ENCODE measurements at places on chromosomes 5 and 9.

DNA sequence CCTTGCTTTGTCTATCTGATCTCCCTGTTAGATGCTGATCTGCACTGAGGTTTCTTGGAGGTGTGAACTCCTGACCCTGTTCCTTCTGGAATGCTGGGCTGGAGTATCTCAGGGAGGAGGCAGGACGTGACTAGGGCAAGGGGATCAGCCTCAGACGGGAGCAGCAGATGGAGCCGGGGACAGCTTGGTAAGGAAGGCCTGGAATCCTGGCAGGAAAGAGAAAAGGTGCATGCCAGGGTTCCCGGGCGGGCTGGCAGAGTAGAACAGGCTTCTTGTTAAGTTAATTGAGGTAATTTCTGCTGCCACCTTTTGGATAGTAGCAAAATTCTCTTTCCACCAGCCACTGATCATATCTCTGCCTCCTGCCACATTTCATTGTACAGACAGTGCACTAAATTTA is 180.9 kb downstream of the ZNF462 start:
- DNase-seq = no peak

DNA sequence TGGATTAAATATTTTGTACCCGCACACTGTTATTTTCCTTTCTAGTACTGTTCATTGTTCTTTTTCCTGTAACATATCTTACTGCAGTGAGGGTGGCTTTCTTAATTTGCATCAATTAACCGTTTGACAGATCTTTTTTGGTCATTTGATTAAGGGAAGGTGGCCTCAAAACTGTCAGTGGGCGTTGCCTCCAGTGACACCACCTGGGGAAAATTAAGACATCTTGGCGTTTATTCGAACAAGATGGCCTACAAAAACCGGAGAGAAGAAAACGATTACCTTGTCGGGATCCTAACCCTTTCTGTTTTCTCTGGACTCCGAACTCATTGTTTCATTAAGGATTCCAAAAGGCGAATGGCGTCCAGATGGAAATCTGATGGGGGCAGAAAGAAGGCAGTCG is 2.0 kb downstream of the BASP1 start:
- no peak for DNase-seq

GRCh38 chr5:115586525-115587146 is 15.6 kb downstream of the TICAM2 start:
- DNase-seq = no peak

- no peak for DNase-seq
These were observed 382.8 kb upstream of the WWC1 start for GRCh38 chr5:167908606-167909005.

DNA sequence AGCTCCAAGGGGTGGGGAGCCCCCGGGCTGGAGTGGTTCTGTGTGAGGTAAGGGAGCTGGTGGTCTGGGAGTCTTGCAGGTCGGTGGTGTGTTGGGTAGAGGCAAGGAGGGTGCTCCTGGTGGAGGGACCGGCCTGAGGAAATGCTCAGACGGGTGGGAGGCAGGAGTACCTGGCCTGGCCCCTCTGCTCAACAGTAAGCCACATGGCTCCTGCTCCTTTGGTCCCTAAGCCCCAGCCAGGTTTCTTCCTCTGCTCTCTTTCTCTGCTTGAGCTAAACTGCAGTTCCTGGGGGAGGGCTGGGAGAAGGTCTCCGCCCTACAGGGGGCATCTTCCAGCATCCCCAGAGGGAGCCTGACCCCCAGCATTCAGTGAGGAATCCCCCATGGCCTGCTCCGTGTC is 17.2 kb downstream of the TSPAN17 start:
- DNase-seq = no peak

All from neuronal stem cell (in vitro differentiated cells).